H4 (cell line): ENCODE measurements at places on chromosomes 6 and 20. TPM values are rescaled to one million over a fixed set of nuclear protein-coding genes. Genes with fewer than 3 reads are reported as not detected.

Gene NINL
- total RNA-seq = 3.7 and 4.4 TPM in 2 replicates

Gene ADGRF5
- total RNA-seq = not detected in 2 replicates

Gene OR2B3
- total RNA-seq = not detected in 2 replicates

Gene LIN28B
- total RNA-seq = not detected in 2 replicates

DNA sequence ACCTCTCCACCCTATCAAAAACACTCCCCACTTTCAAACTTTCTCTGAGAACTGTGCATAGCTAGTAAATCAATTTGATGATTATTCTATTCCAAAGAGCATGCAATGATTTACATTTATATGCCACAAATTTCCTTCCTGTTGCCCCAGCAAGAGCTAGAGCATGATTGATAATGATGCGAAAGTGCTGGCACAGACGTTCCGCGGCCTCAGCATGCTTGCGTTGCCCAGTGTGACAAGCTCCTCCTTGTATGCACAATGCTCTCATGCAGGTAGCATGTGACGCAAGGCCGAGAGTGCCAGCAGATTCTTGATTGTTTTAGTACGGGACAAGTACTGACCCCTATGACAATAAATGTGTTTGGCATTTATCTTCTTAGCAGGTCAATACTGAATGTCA, 696.3 kb upstream of the SLC35B3 start:
- no peak for DNase-seq

DNA sequence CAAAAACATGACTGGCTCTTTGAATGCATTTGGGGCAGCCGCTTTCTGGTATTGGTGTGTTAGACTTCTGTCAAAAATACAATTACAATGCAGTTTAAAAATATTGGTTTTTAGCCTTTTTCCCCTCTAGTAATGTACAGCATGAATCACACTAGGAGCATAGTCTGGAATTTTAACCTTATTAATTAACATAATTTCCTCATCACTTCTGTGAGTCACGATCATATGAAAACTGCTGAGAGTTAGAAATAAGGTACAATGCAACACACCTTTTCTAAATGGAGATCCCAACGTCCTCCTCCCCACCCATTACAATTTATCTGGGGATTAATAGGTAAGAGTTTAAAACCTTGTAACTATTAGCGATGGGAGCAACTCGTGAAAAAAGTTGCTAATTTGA, 297.1 kb upstream of the RIMS1 start:
- no peak for DNase-seq

DNA sequence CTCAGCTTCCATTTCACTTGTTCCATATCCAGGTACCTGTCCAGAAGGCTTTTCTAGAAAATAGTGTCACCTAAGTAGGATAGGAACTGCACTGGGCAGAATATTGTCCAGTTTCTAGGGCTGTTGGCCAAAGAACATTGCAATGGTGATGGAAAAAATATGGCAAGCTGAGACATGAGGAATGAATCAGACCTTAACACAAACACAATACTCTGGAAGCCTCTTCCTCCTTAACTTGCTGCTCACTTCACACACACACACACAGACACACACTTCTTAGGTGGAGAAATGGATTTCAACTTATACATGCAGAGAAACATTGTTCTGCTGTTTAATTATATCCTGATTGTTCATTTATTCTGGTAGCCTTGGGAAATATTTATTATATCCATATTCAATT, 203.0 kb upstream of the RGS17 start:
- no peak for DNase-seq

GRCh38 chr20:42261766-42262270, 643.6 kb upstream of the CHD6 start:
- DNase-seq = no peak

GRCh38 chr20:24422091-24422760, 47.2 kb upstream of the SYNDIG1 start:
- no peak for DNase-seq

DNA sequence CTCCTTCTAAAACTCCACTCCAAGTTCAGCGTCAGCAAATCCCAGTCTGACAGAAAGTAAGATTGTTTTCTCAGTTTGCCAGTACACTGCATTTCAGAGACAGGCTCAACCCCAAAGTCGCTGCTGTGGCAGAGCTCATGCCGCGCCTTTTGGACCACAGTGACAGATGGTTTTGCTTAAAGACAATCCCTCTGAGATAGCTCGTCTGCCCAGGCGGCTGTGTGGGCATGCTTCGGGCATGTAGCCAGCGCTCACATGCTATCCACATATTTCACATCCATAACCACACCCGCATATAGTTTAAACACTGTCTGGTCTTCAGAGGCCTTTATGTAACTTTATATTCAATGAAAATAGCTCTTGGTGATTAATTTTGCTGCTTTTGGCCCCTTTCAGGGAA, 14.7 kb upstream of the PXDC1 start:
- peak; percentile 64 for DNase-seq

DNA sequence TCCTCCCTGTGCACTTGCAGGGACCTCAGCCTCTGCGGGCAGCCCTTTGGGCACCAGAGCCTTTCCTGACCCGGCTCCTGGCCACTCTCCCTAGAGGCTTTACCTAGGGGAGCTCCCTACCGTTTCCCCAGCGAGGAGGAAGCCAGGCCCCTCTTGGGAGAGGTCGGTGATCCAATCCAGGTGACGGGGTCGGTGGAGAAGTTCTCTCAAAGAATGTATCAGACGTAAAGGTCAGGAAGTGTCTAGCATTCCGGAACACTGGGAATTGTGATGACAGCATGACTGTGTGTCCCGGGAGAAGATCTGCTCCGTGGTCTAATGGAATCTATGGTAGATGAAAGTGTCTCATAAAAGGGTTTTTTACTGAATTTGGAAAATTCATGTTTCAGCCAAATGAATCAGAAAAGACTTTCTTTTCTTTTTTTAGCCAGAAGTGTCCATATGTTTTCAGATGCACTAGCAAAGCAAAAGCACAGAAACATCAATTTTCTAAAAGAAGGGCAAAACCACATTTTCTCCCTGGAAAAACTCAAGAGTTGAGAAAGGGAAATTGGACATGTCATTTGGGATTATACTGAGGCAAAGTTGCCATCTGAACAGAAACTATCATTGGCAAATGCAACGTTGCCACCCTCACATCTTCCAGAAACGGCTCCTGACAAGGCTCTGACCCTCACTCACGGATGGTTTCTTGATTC, 289.4 kb downstream of the THBS2 start:
- DNase-seq = no peak

- DNase-seq = no peak
These were observed 55.7 kb upstream of the FRMD1 start for GRCh38 chr6:168134560-168135201.
